ENCODE measurements at places on chromosomes 7 and 10.

GRCh38 chr7:129657363-129657762, 45.8 kb downstream of the NRF1 start:
- DNase-seq: no peak

GRCh38 chr10:71840177-71840957, 10.7 kb downstream of the PSAP start:
- peak; percentile 68 for DNase-seq

- DNase-seq: no peak
Observed at GRCh38 chr7:2982831-2983230, 60.8 kb downstream of the CARD11 start.

DNA sequence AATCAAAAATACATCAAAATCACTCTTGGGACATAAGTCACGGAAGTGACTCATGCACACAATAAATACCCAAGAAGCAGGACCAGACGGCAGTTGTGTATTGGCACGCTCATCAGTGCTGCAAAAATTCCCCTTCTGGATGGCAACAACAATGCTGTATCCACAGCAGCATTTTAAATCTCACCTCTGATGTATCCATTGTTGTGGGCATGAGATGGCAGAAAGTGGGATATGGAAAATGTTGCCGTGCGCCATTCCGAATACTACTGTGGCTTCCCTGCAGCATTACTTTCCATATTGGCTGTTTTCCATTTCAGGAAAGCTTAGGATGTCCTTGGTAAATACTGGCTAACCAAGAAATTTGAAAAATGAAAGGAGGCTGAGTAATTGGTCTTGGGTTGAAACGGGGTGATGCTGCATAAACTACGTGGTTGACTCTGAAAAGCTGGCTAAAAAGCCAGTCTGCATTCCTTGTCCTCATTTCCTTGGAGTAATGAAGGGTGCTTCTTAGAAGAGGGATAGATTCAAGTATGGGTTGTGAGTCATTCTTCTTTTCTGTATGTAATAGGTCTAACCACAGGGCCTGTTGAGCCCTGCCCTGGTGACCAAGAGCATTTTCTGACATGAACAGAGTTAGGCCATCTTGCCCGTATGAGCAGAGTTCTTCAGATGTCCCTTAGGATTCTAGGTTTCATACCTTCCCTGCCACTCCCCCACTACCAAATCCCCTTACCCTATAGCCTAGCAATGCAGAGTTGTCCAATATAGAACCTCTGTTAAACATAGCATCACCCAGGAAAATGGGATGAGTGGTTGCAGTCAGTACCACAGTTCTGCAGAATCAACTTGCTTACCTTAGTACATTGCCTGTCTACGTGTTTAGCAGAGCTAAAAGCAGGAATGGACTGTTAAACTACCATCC, 36.3 kb upstream of the TOMM7 start:
- DNase-seq: no peak

DNA sequence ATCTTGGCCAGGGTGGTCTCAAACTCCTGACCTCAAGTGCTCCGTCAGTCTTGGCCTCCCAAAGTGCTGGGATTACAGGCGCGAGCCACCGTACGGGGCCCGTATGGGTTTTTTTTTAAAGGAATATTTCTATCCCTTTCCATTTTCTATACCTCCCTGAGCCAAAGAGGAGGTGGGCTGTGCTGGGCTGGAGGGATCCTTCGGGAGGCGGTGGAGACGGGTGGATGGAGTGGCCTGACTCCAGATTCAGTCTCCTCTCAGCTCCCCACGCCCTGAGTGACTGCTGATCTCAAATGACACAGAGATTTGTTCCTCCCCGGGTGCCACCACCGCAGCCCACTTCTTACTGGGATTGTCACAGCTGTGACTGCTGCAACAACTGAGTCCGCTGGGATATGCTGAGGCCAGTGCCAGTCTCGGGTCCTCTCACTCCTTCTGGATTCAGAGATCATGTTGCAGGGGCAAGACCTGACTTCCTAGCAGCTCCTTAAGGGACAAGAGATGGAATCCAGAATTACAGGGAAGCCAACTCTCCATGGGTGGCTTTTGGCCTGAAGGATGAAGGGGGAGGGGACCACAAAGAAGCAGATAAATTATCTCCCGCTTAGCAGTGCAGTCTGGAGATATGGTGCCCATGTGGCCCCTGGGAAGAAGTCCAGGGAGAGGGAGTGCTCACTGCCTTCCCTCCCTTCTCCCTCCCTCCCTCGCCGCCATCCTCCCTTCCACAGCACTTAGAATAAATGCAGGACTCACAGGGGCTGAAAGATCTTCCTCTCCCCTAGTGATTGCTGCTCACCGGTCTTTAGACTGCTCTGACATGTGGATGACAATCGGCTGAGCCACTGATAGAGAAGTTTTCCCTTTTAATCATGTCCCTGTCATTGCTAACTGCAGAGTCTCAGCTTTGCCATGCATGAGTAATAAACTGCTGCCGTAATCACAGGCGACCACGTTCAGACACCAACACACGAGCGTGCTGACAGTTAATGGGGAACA, 14.3 kb downstream of the GALNT17 start:
- peak; percentile 22 for DNase-seq

Measured in right hindlimb (tissue), 1 donor.